NCI-H460 (cell line): ENCODE measurements at places on chromosomes 2 and 18. TPM values are rescaled to one million over a fixed set of nuclear protein-coding genes. Genes with fewer than 3 reads are reported as not detected.

SRD5A2 gene
- total RNA-seq: 0.05 TPM in 1 of 2 replicates, not detected in the other

CTLA4 gene
- not detected in 2 replicates for total RNA-seq

IL18R1 gene
- total RNA-seq: 35.5 and 40.3 TPM in 2 replicates

MATN3 gene
- 2.8 and 3.0 TPM in 2 replicates for total RNA-seq

GATA6 gene
- total RNA-seq: 1.0 and 1.8 TPM in 2 replicates

SDC1 gene
- 27.3 and 31.7 TPM in 2 replicates for total RNA-seq

DSC3 gene
- total RNA-seq: 1.7 and 2.1 TPM in 2 replicates

TDRD15 gene
- not detected in 2 replicates for total RNA-seq

PLEKHB2 gene
- total RNA-seq: 72.0 and 79.6 TPM in 2 replicates

DRC1 gene
- 0.46 TPM in 1 of 2 replicates, not detected in the other for total RNA-seq

CPSF3 gene
- 76.7 and 78.5 TPM in 2 replicates for total RNA-seq

TP53I3 gene
- 20.2 and 21.4 TPM in 2 replicates for total RNA-seq

BUB1 gene
- 69.2 and 78.2 TPM in 2 replicates for total RNA-seq

TMEM169 gene
- 0.17 and 0.38 TPM in 2 replicates for total RNA-seq

DOK6 gene
- 5.5 and 6.7 TPM in 2 replicates for total RNA-seq

REG3A gene
- total RNA-seq: not detected in 2 replicates

ESPNL gene
- 0.20 and 0.35 TPM in 2 replicates for total RNA-seq

KCNF1 gene
- 1.6 and 2.3 TPM in 2 replicates for total RNA-seq

CHMP3 gene
- total RNA-seq: 55.4 and 56.4 TPM in 2 replicates

TXNDC2 gene
- 0.10 and 0.17 TPM in 2 replicates for total RNA-seq

COL3A1 gene
- total RNA-seq: 17.5 and 20.5 TPM in 2 replicates

NEMP2 gene
- 12.9 and 13.0 TPM in 2 replicates for total RNA-seq

HMSD gene
- 0.50 and 0.81 TPM in 2 replicates for total RNA-seq

KIF1A gene
- 0.37 and 0.63 TPM in 2 replicates for total RNA-seq

LCT gene
- 0.02 and 0.06 TPM in 2 replicates for total RNA-seq

SPHKAP gene
- total RNA-seq: not detected in 2 replicates

ELOA2 gene
- total RNA-seq: not detected in 2 replicates

PLEKHH2 gene
- total RNA-seq: 1.8 and 2.1 TPM in 2 replicates

CCBE1 gene
- not detected in 2 replicates for total RNA-seq

GALR1 gene
- total RNA-seq: not detected in 2 replicates

NPC1 gene
- total RNA-seq: 36.0 and 43.3 TPM in 2 replicates

SP140 gene
- total RNA-seq: 0.17 and 0.89 TPM in 2 replicates

RAB1A gene
- 139 and 160 TPM in 2 replicates for total RNA-seq

TLX2 gene
- total RNA-seq: 0.40 and 0.43 TPM in 2 replicates

RGPD3 gene
- total RNA-seq: 0.05 and 0.06 TPM in 2 replicates

FBXO41 gene
- total RNA-seq: 0.66 and 1.4 TPM in 2 replicates

CRYBA2 gene
- total RNA-seq: not detected in 2 replicates

SERPINB2 gene
- total RNA-seq: 100 and 108 TPM in 2 replicates

LYPD6 gene
- 5.5 and 5.6 TPM in 2 replicates for total RNA-seq

MOGAT1 gene
- total RNA-seq: not detected in 2 replicates

NEB gene
- total RNA-seq: 0.23 and 1.4 TPM in 2 replicates

YES1 gene
- 85.0 and 86.9 TPM in 2 replicates for total RNA-seq

LYPD1 gene
- total RNA-seq: 32.4 and 34.4 TPM in 2 replicates
